ENCODE measurements at places on chromosomes 7 and 10.
A peak's percentile ranks its signal among the peaks of the same experiment; 100 is the strongest.

- DNase-seq = no peak
Measured at GRCh38 chr10:6153845-6154244, 48.9 kb upstream of the PFKFB3 start.

GRCh38 chr7:113790025-113790424, 128.8 kb downstream of the PPP1R3A start:
- no peak for DNase-seq

DNA sequence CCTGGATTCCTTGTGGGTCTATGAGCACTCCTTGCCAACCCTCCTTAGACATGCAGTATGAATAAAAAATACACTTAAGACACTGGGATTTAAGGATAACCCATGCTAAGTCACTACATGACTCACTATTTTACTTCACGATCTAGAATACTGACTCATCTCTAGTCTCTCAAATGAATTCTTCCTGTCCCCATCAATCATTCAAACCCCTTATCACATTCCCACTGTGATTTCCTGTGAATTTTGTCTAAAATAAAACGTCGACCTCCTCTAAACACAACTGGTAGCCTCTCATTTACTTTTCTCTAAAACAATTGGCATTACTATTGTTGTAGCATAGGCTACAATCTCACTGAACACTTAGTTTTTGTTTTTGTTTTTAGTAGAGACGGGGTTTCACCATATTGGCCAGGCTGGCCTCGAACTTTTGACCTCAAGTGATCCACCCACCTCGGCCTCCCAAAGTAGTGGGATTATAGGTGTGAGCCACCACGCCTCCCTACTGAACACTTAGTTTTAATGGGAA, 3.9 kb upstream of the IQUB start:
- DNase-seq = peak; percentile 78

- peak; percentile 8 for DNase-seq
Measured at GRCh38 chr7:79319369-79319768, 134.1 kb downstream of the MAGI2 start.

GRCh38 chr10:116352125-116352524, 27.9 kb downstream of the CCDC172 start:
- DNase-seq = no peak

GRCh38 chr10:21530641-21531040, 3.4 kb upstream of the MLLT10 start:
- no peak for DNase-seq

DNA sequence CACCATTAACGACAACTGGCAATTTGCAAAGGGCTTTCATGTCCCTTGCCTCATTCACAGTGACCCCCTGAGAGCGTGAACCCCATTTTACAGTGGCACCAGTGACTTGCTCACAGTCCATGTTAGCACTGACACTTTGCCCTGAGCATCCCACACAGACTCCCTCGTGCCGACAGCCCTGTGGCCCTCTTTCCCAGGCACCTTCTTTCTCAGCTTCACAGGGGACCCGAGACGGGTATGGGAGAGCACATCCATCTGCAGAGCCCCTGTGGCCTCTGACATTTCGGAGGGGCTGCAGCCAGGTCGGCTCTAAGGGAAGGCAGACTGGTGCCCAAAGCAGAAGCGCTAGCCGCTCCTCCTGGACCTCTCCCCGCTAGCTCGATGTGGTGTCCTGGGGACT, 10.8 kb downstream of the LOXL4 start:
- no peak for DNase-seq

DNA sequence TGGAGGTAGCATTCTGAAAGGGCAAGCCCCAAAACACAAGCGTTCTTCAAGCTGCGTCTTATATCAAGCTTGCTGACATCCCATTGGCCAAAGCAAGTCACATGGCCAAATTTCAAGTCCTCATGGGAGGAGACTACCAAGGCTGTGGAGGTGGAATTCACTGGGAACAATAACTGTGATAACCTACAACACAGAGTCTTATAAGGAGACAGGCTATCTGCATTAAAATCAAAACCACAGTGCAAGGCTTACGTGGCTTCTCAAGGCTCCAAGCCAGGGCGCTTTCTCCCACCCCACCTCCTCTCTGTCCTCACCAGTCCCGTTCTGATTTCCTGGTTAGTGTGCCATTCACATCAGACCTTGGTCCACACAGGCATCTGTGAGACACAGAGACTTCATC, 39.4 kb downstream of the ADRB1 start:
- no peak for DNase-seq

DNA sequence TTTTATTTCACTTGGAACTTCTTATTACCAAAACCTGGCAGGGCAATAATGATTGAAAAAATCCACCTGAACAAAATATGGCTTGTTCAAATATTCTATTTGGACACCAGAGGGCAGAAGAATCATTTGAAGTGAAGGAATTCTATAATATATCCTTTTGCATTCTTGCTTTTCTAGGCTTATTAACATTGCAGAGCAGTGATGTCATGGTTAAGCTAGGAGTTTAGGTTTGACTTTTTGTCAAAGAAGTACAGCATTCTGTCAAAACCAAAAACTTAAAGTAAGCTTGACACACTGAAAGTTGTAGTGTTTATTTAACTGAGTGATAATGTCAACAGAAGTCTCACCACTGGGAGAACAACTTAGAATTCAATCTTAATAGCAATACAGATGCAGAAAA, 156.0 kb downstream of the SEMA3D start:
- DNase-seq = peak; percentile 71

GRCh38 chr10:27373566-27374160, 130.4 kb upstream of the RAB18 start:
- no peak for DNase-seq

- no peak for DNase-seq
Measured at GRCh38 chr7:114180556-114181266, 233.9 kb upstream of the FOXP2 start.

GRCh38 chr10:69242040-69242851, 22.1 kb downstream of the HKDC1 start:
- no peak for DNase-seq

GRCh38 chr10:29202386-29202940, 86.4 kb upstream of the LYZL1 start:
- DNase-seq = no peak

DNA sequence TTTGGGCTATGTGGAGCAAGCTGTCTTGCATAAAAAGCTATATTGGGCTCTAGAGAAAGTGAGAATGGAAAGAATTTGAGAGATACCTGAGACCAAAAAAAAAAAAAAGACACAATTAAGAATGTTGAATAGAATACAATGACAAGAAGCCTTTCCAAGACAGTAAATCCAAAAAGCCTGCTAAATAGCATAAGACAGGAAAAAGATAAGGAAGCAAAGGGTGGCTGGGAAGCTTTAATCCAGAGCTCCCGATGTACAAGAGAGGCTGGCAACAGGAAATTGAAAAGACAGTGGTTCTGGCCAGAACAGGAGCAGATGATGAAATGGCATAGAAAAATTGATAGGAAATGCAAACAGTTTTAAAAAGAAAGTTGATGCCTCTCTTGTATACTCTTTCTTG, 174.9 kb downstream of the CACNA2D1 start:
- DNase-seq = peak; percentile 24

GRCh38 chr7:13604178-13604577, 385.3 kb downstream of the ETV1 start:
- no peak for DNase-seq

DNA sequence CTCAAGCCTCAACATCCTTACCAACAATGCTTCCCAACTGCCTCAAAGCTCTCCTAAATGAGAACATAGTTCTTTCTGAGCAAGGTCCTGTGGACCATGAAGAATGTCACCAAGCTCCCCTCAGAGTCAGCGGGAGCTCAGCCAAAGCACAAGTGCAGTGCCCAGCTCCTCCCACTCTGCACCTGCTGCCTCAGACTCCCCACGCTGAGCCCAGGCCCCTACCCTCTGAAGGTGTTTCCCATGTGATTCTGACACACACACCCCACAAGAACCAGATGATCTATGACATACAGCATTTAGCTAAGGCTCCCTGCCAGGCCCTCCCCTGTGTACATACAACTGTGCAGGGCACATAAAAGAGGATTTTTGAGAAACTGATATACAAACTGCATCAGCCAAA, 19.2 kb downstream of the ERCC6 start:
- no peak for DNase-seq

DNA sequence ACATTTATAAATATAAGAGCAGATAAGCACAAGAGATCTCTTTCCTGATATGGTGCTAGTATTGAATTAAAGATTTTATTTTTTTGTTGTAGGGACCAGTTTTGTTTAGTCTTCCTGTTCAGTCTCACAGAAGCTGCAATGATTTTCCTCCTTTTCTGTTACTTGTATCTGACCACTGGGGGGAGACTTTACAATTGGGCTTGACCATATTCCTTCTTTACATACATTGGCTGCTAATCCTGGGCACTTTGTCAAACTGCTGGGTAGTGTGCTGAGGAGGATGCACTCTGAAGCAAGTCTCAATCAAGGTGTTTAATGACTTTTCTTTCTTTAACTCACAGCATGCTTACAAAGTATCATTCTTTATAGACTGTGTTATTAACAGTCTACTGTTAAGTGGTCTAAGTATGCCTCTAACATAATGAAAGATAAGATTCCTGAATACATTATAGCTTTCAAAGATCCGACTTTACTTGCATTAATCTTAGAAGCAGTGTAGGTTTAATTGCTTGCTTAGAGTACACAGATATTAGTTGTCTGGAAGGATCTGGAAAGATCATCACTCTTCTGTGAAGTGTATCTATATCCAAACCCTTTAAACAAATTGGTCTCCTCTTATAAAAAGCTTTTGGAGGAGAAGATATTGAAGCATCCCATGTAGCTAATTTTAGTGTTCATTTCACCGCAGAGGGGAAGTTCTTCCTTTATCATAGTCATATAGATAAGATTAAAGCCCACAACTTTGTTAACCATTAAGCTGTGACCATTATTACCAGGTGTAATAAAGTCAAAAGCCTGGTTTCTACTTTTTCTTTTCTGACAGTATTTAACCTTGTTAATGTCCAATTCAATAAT, 3.1 kb downstream of the PALS2 start:
- DNase-seq = peak; percentile 84

DNA sequence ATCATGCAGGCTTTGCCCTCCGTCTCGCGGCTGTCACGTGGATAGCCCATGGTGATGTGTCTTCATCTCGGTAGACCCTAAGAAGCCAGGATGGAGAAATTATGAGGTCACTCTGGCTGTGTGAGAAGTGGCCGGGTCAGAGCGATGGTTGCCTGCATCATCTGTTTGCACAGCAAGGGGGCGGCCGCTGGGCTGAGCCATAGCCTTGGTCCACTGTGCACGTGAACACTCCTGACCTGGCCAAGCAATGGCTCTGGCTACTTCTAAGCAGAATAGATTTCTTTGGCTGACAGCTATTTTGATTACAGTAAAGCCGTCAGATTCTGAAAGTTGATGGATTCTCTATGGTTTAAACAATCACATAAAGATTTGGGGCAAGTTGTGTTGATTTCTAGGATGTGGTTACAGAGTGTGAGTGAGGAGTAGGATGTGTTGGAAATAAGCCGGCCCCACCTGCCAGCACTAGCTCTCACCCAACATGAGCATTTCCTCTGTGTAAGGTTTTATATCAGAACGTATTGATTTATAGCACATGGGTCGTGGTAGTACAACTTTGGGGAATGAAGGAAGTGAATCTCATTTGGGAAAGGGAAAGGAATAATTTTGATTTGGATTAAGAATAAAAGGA, 214.4 kb upstream of the GPR26 start:
- DNase-seq = no peak

GRCh38 chr7:114298011-114298410, 116.6 kb upstream of the FOXP2 start:
- no peak for DNase-seq

- DNase-seq = no peak
Measured at GRCh38 chr7:151672716-151673115, 153.0 kb upstream of the RHEB start.

- DNase-seq = no peak
Measured at GRCh38 chr7:88276605-88277153, 30.0 kb downstream of the STEAP4 start.

- DNase-seq = no peak
Measured at GRCh38 chr7:140676306-140676705, 3.6 kb downstream of the ADCK2 start.

DNA sequence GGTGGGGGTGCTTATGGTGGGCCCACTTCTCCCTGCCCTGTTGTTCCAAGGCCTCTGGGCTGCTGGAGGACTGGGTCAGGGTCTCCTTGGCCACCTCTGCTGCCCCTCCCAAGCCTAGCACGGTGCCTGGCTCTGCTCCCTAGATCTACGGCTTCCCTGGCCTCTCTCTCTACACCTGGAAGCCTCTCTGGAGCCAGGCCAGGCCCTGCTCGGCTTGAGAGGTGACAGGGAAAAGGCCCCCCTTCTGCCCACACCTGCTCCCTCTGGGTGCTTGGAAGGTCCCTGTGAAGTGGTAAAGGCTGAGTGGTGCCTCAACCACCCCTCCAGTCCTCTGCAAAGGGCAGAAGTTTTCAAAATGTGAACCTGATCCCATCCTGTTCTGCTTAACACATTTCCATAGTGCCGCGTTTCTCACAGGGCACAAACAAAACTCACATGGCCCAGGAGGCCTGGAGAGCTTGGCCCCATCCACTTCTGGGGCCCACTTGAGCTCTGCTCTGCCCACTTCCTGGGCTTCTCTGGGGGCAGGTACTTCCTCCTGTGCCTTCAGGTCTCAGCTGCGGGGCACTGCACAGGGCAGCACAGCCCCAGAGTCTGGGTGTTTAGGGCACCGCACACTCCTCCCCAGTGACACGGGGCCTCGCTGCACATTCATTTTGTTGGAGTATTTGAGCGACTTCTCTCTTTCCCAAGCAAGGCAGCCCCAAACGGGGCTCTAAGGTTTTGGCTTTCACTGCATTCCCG, 169.9 kb downstream of the PIP4K2A start:
- DNase-seq = no peak

- peak; percentile 17 for DNase-seq
Measured at GRCh38 chr7:129719980-129720732, 108.6 kb downstream of the NRF1 start.

DNA sequence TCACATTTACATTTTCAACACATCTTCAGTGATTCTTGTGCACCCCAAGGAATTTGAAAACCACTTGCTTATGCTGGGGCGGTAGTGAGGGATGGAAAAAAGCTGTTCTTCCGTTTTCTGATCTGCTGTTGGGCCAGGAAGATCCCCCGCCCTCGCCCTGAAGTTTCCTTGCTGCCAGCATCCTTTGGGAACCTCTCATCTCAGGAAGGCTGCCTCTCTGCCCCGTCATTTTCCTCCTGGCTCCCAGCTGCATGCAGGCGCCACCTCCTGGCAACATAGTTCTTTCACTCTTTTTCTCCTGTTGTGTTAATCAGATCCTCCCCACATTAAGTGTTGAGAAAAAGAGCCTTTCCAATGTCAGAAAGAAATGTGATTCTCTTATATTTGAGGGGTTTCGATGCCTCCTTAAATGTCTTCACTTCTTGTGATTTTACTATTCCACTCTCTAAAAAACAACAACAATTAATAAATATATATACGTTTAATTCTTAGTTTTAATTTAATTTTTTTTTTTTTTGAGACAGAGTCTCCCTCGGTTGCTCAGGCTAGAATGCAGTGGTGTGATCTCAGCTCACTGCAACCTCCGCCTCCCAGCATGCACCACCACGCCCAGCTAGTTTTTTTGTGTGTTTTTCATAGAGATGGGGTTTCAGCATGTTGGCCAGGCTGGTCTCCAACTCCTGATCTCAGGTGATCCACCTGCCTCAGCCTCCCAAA, 122.9 kb downstream of the RALA start:
- peak; percentile 86 for DNase-seq

Measured in cardiac fibroblast (primary cell).